ENCODE measurements at places on chromosomes 5 and 9.

DNA sequence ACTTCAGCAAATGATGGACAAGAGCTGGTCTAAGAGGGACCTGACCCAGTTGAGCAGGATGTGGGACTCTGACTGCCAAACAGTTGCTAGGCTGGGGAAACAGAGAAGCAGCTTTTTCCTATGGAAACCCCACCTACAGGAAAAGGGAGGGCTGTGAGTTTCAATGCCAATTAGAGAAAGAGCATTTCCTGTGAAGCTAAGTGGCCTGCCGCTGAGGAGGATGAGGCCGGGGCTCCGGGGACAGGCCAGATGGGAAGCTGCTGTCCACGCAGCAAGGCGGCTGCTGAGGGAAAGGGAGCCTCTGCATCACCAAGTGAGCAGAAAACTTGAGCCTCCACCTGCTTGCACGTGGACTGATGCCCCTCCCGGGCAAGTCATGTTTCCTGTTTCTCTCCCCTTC is at the start of gene PCDH12:
PCDH12 (minus strand) TSS at position 90 of the 400 bp plus-strand sequence. CDS start 351 bp downstream, outside the sequence.
- peak; percentile 12 for DNase-seq

DNA sequence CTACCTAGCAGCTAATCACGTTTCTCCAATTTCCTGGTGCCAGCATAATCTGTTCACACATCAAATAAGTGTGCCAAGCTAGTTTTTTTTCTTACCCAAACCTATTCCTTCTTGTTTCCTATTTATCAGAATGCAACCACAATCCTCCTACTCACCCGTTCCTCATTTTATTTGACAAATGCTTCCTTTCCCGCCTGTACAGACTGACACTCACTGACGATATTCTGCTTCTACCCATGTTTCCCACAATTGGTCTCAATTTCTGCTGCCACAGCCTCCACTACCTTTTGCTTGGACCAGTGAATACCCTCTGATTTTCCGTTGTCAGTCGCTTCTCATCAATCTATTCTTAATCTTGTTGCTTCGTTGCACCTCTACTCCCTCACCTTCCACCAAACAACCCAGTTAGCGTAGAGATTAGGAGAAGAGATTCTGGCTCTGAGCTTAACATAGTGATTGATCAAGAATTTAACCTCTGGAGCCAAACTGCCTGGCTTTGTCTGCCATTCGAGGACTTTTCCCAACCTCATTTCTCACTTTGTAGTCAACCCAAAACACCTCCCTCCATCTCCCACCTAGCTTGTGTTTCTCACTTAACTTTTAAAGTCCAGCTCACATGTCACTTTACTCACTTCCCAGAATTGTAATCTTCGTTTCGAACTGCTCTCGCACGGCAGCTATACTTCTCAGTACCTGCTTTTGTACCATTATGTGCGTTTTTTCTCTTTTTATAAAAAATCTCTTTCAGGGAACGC is 729 bp upstream of the TMEM38B start:
- peak; percentile 68 for DNase-seq

GRCh38 chr5:154783774-154784460 is 28.7 kb downstream of the LARP1 start:
- no peak for DNase-seq

DNA sequence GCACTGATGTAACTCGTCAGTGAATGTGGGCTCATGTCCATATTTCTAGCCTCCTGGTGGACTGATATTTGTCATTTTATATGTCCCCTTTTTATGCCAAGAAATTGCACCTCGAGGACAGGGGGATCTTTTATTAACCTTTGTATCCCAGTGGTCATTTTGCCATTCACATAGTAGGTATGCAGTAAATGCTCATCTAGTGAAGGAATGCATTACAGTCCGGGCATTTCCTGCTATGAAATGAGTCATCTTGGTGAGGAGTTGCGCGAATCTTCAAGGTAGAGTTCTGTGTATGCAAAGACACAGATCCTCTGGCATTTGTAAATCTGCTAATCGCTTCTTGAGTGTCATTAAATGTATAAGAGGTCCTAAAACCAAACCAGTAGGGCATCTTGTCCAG is 755.5 kb upstream of the ADAMTS16 start:
- DNase-seq = no peak

- DNase-seq = peak; percentile 51
Observed at GRCh38 chr5:17216974-17217492, 398 bp upstream of the BASP1 start.

- no peak for DNase-seq
Observed at GRCh38 chr9:70479880-70480291, 65.4 kb upstream of the KLF9 start.

GRCh38 chr5:17037751-17038150 is 101.7 kb upstream of the MYO10 start:
- DNase-seq = no peak

DNA sequence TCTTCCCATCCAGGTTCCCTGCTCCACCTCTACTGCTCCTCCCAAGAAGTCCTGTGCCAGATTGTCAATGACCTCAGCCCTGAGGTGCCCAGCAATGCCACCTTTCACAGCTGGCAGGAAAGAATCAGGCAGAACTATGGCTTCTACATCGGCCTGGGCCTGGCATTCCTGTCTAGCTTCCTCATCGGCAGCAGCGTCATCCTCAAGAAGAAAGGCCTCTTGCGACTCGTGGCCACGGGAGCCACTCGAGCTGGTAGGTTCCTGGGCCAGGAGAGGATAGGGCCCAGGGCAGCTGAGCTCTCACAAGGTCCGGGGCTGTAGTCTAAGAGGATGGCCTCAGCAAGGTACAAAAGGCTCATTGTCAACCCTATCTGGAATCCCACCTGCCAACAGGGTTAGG is 3.1 kb downstream of the NIPAL4 start:
- no peak for DNase-seq

GRCh38 chr5:111411301-111411700 is 101.0 kb downstream of the STARD4 start:
- DNase-seq = no peak

- no peak for DNase-seq
Observed at GRCh38 chr5:16618138-16618897, 1.5 kb upstream of the RETREG1 start.

DNA sequence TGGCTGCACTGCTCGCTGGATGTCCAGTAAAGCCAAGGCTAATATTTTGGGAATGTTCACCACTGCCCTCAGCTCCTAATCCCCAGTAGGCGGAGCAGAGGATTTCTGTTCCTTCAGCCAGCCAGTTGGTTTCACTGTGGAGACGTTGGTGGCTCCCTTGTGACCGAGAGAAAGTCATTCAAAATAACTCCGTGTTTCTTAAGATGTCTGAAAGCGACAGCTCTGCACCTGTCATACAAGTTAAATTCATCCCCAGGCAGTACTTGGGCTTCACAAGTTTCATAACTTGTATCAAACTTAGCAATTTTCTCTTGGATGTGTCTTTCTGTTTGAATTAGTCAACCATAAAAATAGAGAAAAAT is 382 bp upstream of the CDKN2B start:
- no peak for DNase-seq

- no peak for DNase-seq
Observed at GRCh38 chr5:78604689-78605285, 43.8 kb downstream of the LHFPL2 start.

DNA sequence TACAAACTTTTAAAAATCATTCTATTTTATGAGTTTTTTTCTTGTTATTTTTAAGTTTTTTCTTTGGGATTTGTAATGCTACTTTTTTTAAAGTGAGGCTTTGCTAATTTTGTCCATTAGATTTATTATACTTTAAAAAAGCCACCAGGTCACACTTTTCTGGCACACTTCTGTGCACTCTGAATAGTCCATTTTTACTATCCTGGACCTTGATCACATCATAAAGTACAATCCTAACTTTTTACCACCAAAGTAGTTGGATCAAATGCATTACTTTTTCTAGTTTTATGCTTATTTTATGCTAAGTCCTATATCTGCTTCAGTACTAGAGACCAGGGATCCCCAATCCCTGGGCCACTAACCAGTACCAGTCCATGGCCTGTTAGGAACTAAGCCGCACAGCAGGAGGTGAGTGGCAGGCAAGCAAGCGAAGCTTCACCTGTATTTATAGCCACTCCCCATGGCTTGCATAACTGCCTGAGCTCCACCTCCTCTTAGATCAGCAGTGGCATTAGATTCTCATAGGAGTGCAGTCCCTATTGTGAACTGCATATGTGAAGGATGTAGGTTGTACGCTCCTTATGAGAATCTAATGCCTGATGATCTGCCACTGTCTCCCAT is 16.0 kb downstream of the FRRS1L start:
- DNase-seq = no peak

GRCh38 chr5:137638841-137639240 is 97.0 kb downstream of the KLHL3 start:
- DNase-seq = no peak

- no peak for DNase-seq
Observed at GRCh38 chr5:145324101-145324500, 511.0 kb downstream of the PRELID2 start.

- no peak for DNase-seq
Observed at GRCh38 chr5:27434335-27434734, 395.9 kb upstream of the CDH9 start.

- no peak for DNase-seq
Observed at GRCh38 chr9:134055981-134056461, 11.8 kb downstream of the BRD3 start.

DNA sequence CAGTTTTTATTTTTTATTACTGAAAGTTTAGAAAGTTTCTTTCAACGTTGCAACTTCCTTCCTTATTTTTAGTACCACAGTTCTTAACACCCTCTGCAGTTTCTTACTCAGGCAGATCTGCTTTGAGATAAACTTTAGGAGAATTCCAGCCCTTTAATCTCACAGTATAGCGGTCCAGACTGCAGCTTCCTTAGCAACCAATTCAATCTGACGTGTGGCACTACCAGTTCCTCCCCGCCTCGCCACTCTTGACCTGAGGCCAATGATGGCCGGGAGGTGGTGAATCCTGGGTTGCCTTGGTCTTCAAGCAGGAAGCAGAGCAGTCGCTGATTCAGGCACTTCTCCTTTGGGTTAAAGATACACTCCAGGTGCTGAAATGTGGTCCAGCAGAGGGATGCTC is 334.3 kb upstream of the TRPC7 start:
- peak; percentile 3 for DNase-seq

DNA sequence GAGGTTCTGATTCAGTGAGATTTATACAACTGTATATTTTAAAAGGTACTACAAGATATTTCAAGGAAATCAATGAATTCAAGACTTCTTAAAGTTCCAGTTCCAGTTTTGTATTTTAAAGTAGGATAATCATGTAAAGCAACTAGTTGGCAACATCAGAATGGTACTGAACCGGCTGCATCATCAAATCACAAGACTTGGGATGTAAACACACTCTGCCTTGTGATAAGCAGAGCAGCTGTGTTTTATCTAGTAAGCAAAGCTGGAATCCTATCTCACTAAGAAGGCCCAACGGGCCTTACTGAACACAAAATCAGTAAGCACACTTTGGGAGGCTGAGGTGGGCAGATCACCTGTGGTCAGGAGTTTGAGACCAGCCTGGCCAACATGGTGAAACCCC is 327.2 kb upstream of the NREP start:
- DNase-seq = no peak

DNA sequence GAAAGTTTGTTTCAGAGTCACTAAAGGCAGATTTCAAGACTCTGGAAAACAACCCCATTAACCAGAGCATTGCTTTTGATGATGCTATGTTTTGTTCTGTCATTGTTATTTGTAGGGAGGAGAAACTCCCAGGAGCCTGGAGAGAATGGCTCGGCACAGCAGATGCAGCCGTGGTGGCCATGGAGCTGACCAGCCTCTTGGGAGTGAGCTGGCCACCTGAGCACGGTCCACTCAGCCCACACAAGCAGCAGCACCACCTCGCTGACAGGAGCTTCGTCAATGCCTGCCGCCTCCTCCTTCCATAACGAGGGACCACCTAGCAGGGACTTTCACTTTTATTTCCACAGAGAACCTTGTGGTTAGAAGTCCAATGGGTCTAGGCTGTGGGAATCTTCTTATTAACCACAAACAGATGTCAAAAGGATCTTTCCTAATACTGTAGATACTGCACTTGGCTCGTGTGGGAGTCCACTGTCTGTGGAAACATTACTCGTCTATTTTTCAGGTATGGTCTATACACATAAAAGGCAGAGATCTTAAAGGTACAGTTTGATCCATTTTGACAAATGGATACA is 21.0 kb upstream of the SMIM32 start:
- DNase-seq = no peak

- DNase-seq = no peak
Observed at GRCh38 chr5:113062869-113063508, 86.4 kb downstream of the DCP2 start.

DNA sequence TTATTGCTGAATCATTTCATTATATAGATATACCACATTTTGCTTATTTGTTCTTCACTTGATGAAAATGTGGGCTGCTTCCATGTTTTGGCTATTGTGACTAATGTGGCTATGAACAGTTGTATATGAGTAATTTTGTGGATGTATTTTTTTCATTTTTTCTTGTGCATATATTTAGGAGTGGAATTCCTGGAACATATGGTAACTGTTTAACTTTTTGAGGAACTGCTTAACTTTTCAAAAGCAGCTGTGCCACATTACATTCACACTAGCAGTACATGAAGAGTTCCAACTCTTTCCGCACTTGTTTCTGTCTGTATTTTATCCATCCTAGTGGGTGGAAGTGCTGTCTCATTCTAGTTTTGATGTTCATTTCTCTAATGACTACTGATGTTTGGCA is 67.8 kb downstream of the JAK2 start:
- DNase-seq = no peak

DNA sequence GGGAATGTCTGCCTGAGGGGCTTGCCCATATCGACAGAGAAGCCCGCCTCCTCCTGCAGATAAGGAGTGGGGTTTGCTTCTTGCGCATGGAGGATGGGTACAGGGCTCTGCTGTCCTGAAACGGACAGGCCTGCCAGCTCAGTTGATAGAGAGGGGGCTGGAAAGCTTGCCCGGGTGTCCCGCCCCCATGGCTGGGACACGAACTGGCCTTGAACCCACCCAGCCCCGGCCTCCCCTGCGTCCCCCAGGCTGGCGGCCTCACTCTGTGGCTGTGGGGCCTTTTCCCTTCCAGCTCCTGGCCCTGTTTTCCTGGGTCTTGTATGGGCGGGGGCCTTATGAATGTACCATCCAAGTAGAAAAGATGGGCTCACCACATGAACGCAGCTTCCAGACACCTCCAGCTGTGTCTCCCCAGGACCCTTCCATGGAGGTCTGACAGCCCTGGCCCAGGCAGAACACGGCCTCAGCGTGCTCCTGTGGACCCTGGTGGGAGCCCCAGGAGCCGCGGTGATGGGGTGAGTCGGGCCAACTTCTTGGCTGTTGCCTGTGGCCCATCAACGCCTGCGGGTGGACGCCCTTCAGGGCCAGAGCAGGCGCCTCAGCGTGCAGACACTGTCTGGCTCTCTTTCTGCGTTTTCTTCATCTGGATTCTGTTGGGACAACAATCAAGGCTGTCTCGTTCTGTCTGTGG is 15.9 kb upstream of the SLC2A6 start:
- no peak for DNase-seq

DNA sequence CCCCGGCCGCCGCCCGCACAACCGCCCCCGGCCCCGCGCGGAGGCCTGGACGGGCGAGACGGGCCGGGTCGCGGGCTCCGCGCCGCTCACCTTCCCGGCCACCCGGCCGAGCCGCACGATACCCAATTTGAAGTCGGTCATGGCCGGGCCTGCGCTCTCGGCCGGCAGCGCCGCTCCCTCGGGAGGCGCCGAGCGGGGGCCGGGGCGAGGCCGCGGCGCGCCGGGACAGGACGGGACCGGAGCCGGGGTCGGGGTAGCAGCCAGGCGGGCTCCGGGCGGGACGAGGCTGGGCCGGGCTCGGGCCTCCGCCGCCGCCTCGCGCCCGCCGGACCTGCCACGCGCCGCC is 216 bp downstream of the ZMYND19 start:
- no peak for DNase-seq

Data from suppressor macrophage (primary cell).